ENCODE measurements at places on chromosomes 16 and 17. TPM values are rescaled to one million over a fixed set of nuclear protein-coding genes. Genes with fewer than 3 reads are reported as not detected.

Gene NOXO1
- total RNA-seq: not detected

Gene NME3
- 0.46 TPM for total RNA-seq

Gene CBX4
- total RNA-seq: 26.2 TPM

Gene RAB37
- total RNA-seq: not detected

Gene FBXO31
- total RNA-seq: 33.4 TPM

Gene TPPP3
- total RNA-seq: not detected

Gene TIGD7
- 5.2 TPM for total RNA-seq

Gene NMRAL1
- total RNA-seq: 47.3 TPM

Gene TSNAXIP1
- not detected for total RNA-seq

Gene NHERF2
- total RNA-seq: 19.0 TPM

Gene KRT12
- total RNA-seq: not detected

Gene PIK3R5
- total RNA-seq: not detected

Gene TADA2A
- 22.4 TPM for total RNA-seq

DNA sequence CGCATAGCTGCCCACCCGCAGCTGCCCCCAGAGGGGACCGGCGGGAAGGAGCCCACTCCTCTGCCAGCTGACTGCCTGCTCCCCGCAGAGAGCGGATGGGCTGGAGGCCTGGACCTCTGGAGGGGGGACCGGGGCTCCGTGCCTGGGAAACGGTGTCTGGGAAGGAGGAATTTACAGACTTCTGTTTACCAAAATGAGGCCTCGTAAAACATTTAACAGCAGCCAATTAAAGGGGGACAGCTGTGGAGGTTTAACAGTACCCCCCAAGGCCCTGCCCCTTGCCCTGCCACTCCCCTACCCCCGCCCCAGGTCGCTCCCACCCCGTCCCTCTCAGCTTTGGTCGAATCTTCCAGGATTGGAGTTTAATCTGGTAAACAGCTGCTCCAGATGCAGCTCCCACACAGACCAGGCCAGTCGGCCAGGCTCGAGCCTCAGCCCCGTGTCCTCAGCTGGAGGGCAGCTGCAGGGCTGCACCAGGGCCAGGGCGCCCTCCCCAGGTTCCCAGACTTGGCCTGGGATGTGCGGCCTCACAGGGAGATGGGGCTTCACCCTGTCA, 41.1 kb downstream of the BAHCC1 start:
- DNase-seq: no peak

DNA sequence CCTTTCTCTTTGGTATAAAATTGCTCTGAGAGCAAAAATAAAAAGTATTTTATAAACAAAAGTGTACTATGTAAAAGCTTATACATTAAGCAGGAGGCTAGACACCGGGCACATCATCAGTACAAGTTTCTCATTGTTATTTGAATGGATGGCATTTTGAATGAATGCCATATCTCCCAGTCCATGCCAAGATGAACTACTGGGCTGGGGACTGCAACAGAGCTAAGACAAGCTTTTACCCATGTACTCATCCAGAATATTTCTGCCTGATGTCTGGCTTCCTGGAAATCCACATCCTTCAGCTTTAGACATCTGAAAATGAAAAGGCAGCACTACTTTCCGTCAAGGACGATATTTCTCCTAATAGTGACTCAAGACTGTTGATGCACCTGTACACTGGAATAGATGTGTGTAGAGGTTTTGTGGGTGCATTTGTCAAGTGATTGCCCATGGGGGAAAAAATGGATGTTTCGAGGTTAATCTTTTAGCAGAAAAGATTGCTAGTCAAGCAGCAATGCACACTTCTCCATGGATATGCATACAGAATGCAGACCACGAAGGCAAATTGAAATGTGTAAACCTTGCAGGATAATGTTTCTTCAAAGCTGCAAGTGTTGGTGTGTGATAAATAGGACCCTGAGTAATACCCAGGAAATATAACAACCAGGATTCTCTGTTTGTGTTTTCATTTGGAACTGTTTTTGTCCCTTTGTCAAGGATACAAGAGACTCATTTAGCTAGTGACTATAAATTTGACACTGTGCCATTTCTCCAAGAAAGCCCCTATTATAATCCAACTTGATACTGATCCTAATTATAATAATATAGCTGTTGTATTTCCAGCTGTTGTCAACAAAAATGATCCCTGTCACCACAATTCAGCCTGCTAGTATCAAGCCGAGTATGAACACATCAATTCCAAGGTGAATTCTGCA, 173.8 kb downstream of the CDH8 start:
- DNase-seq: no peak

DNA sequence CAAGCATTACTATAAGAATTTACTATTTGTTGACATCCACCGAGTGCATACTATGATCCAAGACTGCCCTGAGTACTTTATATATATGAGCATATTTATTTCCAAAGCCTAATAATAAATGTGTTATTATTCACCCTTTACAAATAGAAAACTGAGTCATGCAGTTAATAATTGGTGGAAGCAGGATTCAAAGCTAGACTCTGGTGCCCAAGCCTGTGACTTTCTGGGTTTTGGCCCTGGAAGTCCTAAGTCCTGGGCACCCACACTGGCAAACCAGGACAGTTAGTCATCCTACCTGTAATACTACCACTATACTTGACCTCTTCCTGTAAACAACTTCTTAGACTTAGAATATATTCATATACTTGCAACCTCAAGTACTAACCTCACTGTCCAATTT, 257.4 kb upstream of the IRX5 start:
- DNase-seq: no peak

DNA sequence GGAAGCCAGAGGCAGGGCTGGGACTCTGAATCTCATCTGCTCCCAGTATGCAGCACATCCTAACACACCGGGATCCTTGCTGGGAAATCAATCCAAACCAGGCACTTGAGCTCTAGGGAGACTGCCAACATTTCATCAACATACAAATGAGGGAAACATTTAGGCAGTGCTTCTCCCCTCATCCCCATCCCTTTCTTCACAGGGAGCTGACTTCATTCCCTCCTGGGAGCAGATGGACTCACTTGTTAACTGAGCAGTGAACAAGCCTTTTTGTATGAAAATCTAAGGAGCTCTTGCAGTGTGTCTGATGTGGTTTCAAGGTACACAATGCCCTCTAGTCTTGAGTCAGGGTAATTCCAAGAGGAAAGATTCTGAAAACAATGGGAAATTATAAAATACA, 96.3 kb downstream of the TMEM114 start:
- no peak for DNase-seq

DNA sequence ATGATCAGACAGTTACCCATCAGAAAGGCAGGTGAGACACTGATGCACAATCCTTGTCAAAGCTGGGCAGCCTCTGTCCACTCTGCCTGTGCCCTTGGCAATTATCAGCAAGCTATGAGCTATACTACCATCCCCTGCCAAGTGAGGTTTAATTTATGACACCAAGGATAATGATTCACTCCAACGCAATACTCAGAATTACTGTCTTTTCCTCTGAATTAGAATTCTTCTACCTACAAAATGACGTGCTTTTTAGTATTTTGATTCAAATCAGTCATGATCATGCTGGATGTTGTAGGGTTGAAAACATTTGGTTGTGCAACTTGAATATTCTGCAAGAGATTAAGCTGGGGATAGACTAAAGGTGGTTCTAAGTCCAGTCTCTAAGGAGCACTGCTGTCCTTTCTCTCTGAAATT, 116.8 kb upstream of the SOX9 start:
- peak; percentile 78 for DNase-seq

- no peak for DNase-seq
Observed at GRCh38 chr17:2563061-2563460, 30.4 kb upstream of the PAFAH1B1 start.

- DNase-seq: no peak
Observed at GRCh38 chr16:10485698-10486382, 94.6 kb downstream of the EMP2 start.

DNA sequence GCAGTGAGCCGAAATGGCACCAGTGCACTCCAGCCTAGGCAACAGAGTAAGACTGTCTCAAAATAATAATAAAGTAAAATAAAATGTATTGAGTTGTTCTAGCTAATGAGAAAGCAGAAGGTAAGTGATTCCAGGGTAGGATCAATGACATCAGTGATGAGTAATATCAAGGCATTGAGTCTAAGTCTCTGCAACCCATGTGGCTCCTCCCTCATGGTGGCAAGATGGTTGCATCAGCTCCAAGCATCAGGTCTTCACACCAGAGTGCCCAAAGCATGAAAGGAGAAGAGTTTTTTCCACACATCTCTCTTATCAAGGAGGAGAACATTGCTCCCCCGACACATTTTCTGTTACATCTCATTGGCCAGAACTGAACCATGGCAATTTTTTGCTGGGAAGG, 34.8 kb upstream of the GAS7 start:
- DNase-seq: no peak

DNA sequence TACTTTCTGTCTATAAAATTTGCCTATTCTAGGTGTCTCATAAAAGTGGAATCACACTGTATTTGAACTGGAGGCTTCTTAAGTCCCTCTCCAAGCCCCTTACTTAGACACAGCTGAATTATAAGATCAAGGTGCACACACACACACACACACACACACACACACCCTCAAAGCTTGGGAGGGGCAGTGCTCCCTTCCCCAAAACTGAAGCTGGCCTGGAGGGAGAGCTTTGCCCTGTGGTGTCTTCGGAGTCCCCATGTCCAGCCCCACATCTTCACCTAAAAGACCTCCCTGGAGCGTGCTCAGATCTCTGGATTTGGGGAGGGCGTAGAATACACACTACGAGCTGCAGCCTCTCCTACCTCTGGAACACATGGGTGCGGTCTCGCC, 828 bp downstream of the EMP2 start:
- DNase-seq: no peak

- no peak for DNase-seq
Observed at GRCh38 chr17:67016039-67016762, 28.2 kb upstream of the CACNG1 start.

DNA sequence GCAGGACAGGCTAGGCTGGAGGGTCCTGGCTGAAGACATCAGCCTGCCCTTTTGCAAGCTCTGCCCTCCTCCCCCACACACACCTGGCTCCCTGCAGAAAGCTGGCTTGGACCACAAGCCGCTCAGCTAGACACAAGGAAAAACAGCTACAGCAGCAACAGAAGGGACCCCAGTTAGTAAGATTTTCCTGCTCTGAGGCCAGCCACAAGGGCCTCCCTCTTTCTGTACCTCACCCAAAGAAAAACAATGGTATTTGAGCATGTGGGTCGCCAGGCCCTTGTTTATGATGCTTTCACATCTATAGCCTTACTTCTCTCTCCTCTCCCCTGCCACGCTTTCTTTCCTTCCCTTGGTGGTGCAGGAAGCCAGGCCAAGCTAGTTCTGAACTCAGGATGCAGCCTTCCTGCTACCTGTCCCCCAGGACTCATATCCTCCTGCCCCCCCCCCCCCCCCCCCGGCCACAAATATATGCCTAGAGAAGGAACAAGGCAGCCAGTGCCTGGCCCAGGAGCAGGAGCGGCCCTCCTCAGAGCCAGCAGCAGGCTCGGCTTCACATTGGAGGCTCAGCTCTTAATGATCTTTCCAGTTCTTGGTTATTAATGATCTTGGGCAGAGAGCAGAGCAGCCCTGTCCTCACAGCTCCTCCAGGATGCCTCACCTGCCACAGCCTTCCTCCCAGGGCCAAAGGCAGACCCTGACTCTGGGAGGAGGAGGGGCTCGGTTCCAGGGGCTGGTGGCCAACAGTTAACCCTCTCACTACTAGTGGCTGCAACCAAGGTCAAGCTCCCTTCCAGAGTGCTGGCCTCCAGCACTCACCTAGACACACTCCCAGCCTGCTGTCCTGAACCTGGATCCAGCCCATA, 19.5 kb downstream of the GRIN2C start:
- no peak for DNase-seq

DNA sequence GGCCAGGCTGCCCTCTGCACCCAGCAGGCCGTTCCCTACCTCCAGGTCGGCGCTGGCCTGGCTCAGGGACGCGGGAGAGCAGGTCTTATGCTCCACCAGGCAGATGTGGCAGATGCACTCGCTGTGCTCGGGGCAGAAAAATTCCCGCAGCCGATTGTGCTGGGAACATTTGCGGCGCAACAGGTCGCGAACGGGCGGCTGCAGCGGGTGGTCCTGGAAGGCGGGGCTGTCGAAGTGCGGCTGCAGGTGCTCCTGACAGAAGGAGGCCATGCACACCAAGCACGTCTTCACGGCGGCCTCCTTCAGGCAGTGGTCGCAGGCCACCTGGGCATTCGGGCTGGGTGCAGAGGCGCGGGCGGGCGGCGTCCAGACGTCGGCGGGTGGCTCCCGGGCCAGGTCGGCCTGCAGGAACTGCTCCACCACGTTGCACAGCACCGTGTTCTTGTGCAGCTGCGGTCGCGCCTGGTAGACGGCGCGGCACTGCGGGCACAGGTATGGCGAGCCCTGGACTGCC, 439 bp downstream of the TRIM25 start:
- no peak for DNase-seq

- DNase-seq: peak; percentile 97
Observed at GRCh38 chr16:27401768-27402568, at the start of gene IL21R. Gene IL21R, plus strand, starts transcription at chr16:27402174. Its CDS starts 27,898 bp downstream, at chr16:27430072.

GRCh38 chr16:34078691-34079090, 619.3 kb downstream of the TP53TG3F start:
- DNase-seq: no peak

Data from MG63 (cell line).